ENCODE measurements at places on chromosomes 1 and 21.

GRCh38 chr1:50266509-50266908, 156.7 kb downstream of the DMRTA2 start:
- no peak for DNase-seq

DNA sequence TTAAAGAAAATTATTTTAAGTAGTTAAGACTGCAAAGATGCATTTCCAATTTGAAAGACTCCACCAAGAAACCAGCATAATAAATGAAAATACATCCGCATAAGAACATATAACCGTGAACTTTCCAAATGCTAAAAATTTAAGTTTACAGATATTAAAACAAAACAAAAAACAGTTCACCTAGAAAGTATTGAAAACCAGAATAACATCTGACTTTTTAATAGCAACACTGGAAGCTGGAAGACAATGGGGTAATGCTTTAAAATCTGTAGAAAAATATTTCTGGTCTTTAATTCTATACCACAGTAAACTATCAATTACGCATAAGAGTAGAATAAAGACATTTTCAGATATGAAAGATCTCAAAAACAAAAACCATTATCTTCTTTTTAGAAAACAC, 79.3 kb upstream of the COL24A1 start:
- no peak for DNase-seq

- no peak for DNase-seq
These were observed 991 bp downstream of the SELENBP1 start for GRCh38 chr1:151371370-151372057.

GRCh38 chr1:87539147-87539546, 210.5 kb downstream of the LMO4 start:
- DNase-seq, result no peak

- DNase-seq, result no peak
These were observed 50.5 kb upstream of the PRELP start for GRCh38 chr1:203424861-203425662.

- DNase-seq, result no peak
These were observed 5.4 kb upstream of the NTNG1 start for GRCh38 chr1:107135463-107135862.

DNA sequence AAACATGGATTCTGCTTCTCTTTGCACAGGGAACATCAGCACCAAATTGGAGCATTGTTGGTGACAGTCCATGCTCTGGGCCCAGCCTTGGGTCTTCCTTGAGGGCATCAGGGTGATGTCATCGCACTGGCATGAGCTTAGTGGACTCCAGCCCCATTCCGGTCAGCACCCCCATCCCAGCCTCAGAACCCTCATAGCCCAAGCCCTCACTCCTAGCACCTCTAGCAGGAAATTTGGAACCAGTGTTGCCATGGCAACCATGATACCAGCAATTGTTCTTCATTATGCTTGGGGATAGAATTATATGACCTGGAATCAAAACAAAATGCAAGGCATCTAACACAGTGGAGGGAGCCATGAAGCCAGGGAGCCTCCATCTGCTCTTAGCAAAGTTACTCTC, 83.1 kb downstream of the VWA5B1 start:
- DNase-seq, result no peak

GRCh38 chr1:221241592-221241991, 362.3 kb downstream of the HLX start:
- no peak for DNase-seq

GRCh38 chr1:155313261-155313660, 4.6 kb downstream of the FDPS start:
- DNase-seq, result no peak

DNA sequence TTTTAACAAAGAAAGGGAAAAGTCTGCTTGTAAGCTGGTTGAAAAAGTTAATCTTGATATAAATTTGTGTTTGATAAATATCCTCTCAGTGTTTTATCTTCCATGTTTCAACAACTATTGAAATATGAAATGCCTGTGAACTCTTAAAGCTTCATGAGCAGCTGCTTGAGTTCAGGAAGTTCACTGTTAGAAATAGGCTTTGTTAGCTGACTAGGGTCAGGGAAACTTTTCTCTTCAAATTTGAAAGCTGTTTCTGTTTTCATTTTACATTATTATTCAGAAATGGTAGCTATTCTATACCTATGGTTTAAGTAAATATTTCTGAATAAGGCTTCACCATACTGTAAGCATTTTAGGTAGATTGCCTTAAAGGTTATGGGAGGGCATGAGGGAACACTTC, 191.7 kb downstream of the HS2ST1 start:
- no peak for DNase-seq

DNA sequence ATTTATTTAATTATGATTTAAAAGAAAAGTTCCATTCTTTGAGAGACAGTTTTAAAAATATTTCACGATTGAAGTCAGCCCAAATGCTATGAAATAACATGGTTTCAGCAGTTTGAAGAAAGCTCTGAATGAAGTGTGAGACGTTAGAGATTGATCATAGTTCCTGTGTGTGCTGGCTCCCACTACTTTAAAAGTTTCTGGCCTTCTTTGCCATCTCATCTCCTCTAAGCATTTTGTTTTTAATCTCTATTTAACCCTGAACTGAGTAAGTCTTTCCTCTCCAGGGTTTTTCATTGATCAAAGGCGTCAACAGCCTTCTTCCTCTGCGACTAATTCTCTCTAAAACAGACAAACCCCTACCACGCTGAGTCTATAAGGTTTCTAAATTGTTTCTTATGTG, 225.3 kb upstream of the B3GALT2 start:
- DNase-seq, result no peak

GRCh38 chr1:84073266-84073665, 70.8 kb upstream of the PRKACB start:
- no peak for DNase-seq

- no peak for DNase-seq
These were observed 953 bp downstream of the TRIM46 start for GRCh38 chr1:155174324-155175280.

- no peak for DNase-seq
These were observed 64.6 kb downstream of the WNT9A start for GRCh38 chr1:227883073-227883520.

DNA sequence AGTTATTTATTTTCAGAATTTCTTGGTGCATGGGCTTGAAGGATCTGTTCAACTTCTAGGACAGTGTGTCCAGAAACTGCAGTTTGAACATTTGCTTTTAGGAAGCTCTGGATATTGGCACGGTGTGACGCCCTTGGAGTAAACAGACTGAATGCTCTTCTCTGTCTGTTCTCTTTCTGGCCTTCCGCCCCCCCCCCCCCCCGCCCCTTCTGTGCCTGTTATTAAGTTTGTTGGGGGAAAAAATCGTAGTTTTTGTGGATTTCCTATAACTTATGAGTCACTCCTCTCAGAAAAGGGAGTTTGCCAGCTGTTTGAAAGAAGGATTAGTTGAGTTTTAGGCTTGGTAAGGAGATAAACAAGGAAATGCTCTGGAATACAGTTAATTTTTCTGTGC, 1.2 kb downstream of the KCTD3 start:
- DNase-seq, result peak; percentile 37

- no peak for DNase-seq
These were observed 138.0 kb upstream of the CD34 start for GRCh38 chr1:208048904-208049303.

DNA sequence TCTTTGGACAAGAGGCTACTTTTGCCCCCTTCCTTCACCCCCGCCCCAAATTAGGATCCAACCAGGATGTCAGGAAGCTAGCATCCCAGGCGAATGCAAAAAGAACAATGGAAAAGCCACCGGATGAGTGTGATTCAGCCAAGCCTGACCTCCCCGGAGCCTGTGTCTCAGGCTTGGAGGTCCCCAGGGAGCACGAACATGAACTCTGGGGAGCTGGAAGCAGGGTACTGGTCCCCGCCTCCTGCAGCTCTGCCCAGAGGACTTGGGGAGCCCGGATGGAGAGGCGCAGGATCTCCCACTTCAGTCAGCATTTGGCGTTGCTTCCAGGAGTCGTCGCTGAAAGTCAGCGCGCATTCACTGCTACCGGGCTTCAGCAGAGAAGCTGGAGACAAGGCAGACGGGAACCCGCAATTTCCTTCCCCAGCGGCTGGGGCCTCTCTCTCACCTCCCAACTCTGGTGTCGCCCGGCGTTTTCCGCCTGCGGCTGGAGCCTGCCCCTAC, 1.8 kb upstream of the TBX15 start:
- no peak for DNase-seq

DNA sequence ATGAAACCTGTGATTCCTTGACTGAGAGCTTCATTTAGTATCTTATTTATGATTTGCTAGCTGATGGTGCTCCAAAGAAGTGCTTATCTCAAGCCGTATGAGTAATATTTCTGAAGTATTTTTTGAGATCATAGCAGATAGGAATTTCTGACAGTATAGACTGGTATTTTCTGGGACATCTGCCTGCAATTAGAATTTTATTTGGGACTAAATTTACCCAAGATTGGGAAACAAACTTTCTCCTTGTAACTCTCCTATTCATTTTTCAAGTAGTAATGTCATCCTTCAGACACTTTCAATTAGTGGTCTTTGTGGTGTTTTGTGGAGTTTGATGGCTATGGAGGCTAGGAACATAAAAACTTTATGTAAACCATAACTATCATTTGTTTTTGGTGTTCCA, 597.2 kb upstream of the ZP4 start:
- DNase-seq, result no peak

DNA sequence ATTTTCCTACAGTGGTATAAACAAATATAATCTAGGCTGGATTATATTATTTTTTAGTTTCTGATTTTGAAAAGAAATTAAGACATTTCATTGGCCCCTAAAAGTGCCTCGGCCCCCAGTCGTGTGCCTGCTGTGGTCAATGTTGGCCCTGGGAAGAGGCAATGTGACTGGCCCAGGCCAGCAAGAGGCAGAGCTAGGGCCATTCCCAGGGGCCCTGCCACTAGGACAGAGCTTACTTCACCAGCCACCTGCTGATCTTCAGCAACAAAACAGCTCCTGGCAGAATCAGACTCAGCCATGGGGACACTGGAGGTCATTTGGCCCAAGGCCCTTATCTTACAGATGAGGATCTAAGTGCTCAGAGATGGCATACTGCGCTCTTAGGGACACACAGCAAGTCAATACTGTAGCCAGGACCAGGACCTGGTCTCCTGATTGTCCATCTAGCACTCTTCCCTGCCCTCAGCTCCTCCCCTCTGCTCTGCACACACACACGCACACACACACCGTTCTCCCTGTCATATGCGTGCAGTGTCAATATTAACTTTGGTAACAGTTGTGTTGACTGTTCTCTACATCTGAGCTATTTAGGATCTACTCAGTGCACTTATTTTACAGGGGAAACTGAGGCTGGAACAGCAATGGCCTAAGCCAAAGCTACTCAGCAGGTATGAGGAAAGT, 16.6 kb upstream of the KLHDC7A start:
- no peak for DNase-seq

DNA sequence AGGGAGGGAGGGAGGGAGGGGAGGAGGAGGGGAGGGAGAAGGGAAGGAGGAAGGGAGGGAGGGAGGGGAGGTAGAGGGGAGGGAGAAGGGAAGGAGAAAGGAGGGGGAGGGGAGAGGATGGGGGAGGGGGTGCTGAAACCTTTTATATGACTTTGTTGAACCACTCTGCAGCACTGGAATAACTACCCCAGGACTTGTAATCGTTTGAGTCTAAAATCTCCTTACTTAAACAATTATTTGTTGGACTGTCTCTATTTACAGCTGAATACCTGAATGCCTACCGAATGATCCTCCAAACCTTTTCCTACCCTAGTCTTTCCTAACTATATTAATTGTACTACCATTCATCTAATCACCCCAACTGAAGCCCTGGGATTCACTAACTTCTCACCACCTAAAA, 181.8 kb downstream of the TPR start:
- no peak for DNase-seq

DNA sequence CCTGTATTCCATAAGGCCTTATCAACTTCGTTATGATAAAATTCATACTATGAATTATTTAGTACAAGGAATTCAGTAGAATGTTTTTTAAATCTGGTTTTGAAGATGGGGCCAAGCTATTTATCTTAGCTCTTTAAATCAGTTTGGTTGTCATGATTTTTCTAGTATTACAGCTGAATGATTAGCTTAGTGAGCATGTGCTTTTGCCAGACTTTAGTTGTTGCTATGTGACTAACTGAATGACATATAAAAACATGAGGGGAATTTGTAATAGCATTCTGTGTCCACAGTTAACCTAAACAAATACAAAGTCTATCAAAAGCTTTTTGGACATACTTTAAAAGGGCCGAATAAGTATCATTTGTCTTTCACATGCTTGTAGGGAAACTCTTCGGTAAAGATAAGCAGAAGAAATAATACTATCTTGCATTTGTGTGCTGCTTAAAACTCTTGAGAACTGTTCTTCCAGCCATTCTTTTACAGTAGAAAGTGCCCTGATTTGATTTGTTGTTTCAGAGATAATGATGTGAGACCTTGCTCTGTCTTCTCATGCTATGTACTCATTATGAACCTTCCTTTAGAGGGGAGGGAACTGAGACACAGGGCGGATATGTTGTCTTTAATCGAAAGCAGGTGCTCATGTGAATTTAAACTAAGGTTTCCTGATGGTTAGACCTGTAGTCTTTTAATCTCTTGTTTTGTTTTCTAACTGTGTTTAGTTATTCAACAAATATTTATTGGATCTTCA, 18.8 kb downstream of the NEK7 start:
- no peak for DNase-seq

DNA sequence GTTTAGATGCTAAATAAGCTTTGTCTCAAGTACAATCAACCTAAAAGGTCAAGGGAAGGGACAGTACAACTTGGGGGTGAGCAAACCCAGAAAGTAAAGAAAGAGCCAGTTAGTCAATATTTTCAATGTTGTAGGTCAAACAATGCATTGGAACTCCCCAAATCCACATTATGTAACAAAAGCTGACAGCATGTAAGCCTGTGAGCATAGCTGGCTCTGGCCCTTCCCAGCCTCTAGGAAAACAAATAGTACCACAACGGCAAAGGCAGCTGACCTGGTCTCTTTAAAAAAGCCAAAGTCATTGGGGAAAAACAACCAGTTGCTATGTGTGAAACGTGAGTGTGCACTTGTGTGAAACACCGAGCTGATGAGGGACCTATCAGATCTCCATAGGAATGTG, 3.4 kb downstream of the CBR1 start:
- DNase-seq, result no peak

- no peak for DNase-seq
These were observed 14.9 kb upstream of the PLCH2 start for GRCh38 chr1:2460996-2461751.

GRCh38 chr1:221548942-221549341, 192.9 kb downstream of the DUSP10 start:
- DNase-seq, result no peak

Data from A172 (cell line).